ENCODE measurements at places on chromosomes 5 and 9. TPM values are rescaled to one million over a fixed set of nuclear protein-coding genes. Genes with fewer than 3 reads are reported as not detected.

DNA sequence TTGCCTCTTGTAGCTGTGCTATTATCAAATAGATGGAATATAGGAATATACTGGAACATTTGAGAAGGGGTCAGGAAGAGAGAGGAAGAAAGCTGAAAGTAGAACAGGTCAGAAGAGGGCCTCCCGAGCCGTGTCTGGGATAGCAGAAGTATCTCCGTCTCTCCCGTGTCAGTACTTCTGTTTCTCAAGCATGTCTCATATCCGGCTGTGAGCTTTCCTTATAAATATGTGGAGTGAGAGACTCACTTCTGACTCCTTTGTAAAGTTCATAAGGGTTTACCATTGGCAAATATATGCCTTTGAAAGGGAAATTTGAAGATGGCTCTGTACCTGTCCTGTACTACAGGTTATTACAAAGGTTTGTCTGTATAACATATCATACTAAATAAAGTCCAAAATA is 50.3 kb downstream of the MOCS2 start:
- no peak for DNase-seq

DNA sequence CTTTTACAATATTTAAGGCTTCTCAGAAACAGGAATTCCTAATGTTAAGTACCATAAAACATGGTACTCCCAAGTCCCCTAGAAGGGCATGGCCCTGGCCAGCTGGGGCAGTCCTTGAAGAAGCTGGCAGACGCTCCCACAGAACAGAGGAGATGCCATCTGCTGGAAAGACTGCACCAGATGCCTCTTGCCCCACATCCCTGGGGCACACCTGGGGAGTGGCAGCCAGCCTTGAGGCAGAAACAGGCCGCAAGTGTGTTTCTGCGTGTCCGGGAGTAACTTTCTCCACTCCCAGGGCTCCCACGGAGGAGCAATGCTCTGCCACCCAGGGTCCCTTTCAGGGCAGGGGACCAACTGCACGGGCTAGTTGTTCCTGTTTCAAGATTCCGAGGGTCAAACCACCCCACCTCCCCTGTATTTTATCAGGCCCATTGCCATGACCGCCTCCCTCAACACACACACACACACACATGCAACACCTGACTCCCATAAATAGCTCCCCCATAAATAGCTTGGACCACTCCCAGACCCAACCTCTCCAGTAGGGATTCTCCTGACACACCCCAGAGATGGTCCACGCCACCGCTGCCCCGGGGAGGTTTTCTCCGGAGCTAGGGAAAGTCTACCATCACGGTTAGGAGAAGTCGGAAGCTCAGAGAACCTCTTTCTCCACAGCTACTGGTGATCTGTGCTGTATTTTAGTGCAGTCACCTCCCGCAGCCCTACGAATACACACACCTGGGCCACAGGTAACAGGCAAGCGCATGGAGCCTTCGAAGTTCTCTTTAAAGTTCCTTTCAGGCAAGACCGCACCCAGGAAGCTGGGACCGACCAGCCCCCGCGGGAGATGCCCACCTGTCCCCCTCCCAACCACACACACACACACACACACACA is 1.5 kb downstream of the SPOCK1 start:
- DNase-seq, result no peak

- DNase-seq, result no peak
Observed at GRCh38 chr5:104540448-104540847, 977.9 kb upstream of the NUDT12 start.

DNA sequence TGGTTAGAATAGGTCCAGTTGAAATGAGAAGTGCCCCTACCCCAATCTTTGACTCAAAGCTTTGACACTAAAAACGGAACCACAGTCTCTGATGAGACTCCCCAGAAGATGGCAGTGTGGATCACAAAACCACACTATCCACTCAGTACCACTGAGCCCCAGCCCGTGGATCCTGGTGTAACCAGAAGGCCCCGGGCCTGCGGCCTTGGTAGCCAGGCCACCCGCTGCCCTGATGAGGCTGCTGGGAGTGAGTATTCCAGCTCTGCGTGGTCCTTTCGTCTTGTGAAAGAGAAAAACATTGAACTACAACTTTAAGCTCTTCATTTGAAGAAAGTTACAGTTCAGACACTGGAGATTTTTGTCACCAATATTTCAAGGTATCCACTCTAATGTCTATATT is 42.2 kb upstream of the FBP1 start:
- DNase-seq, result peak; percentile 25

GRCh38 chr5:122736086-122736845 is 38.6 kb upstream of the SNX2 start:
- DNase-seq, result no peak

GRCh38 chr5:65926276-65926783 is at the start of gene ERBIN:
Gene ERBIN, plus strand, starts transcription at chr5:65926575. Its CDS starts 66,144 bp downstream, at chr5:65992719.
- DNase-seq, result peak; percentile 42

DNA sequence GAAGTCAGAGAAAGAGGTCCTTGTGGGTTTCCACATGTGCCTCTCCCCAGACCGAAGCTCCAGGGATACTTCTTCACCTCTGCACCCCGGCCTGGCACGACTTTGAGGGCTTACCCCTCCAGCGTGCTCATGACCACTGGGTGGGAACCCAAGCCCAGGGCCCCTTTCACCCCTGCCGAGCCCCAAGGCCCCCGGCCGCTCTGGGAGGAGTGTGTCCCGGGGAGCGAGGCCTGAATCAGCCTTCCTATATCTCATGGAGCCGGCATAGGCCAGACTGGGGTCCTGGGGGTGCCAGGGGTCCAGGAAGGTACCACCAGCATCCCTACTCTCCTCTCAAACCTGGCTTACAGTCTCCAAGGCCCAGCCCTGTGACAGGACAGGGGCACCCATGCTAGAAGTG is 17.1 kb downstream of the TERT start:
- DNase-seq, result no peak

DNA sequence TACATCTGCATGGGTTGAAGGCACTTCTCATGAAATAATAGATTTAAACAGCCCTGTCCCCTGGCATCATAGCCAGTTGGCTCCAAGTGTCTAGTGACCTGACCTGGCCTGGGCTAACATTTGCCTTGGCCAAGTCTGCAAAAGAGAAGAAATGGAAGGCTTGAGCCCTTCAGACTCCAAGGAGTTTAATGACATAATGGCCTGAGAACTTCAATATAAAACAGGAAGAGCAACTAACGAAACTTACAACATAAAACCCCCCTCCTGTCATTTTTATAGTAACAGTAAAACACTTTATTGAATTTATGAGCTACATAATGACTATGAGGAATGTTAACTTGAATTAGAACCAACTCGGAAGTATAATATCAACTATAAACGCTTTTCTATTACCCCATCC is 218.8 kb upstream of the TBCA start:
- no peak for DNase-seq

DNA sequence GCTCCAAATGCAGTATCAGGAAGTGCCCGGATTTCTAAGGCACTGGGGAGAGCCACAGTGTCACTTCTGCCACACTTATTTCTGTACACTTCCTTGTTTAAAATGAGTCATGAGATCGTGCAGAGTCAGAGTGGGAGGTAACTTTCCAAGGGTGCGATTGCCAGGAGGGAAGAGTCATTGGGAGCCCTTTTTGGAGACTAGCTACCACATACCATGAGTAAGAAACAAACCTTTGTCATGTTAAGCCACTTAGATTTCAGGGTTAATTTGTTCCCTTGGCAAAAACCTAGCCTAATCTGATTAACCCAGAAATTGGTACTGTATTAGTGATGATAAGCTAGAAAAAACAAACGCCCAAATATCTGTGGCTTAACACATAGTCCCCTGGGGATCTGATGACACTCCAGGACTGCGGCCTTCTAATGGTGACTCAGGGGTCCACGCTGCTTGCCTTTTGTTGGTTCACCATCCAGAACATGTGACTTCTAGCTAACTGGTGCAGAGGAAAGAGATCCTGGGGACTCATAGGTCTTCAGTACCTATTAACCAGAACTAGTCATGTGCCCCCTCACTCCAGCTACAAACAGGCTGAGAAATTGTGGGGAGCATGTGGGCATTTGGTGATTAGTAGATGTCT is 48.6 kb upstream of the TLE1 start:
- no peak for DNase-seq

DNA sequence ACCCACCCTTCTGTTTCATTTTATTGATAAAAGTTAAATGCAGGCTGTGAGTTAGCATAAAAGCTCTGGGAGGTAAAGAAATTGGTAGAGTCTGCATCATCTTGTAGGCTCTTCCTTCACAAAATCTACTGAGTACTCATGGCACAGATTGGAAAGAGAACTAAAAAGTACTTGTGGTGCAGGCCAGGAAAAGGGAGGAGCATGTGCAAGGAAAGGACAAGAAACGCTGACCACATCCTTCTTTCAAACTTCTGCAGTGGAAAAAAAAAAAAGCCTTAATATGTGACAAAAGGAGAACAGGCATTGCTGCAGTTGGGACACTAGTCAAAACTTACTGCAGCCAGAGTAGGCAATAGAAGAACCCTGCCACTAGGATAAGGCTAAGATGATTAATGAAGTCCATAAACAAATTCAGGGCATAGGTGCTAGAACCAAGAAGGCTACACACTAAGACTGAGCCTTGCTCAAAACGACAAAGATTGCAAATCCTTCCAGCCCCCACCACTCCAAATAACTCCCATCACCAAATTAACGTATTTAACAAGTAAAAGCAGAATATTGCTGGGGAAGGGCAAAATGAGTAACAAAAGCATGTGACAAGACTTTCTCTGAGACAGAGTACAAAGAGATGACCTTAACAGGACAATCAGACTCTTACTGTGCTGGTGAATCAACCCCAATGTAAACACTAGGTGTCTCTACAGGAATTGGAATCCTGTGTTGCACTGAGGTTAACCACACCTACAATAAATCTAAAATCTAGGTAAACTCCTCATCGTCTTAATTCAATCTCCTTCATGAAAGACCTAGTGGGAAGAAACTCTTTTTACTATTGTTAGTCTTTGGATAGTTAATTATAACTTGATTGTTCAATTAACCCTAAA is 1024.8 kb downstream of the TLE1 start:
- no peak for DNase-seq

- DNase-seq, result no peak
Observed at GRCh38 chr5:87394411-87395165, 18.1 kb downstream of the CCNH start.

DNA sequence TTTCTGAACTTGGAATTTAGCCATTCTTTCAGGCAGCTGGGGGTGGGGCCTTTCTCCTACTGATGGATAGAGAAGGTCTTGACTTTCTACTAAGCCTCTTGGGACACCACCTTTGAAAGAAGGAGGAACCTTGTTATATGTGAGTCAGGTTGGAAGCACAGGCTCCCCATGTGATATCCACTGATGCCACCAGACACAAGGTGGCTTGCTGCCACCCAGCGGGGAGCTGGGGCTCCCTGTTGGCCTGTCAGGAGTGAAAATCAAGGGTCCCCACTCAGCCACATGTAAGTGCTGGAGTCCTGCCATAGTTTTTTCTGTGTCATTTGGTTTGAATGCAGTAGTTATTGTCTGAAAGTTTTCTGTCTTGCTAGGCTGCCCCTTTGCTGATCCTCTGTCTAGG is 252.4 kb upstream of the NFIL3 start:
- DNase-seq, result no peak

DNA sequence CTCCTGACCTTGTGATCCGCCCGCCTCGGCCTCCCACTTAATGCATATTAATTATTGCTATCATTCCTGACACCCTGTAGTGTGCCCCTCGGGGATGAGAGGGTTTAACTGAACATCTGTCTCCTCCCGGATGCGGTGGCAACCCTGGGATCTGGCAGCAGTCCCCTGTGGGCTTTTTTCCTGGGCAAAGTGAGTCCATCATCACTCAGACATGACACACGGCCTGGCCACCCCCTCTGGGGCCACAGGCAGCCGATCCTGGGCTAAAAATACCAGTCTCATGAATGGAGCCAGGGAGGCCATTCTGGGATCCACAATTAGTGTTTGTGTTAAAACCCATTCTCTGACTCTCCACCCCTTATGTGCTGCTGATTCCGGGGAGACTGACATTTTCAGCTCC is 161.2 kb downstream of the RGS3 start:
- no peak for DNase-seq

GRCh38 chr5:127820910-127821553 is 117.8 kb downstream of the CCDC192 start:
- no peak for DNase-seq

DNA sequence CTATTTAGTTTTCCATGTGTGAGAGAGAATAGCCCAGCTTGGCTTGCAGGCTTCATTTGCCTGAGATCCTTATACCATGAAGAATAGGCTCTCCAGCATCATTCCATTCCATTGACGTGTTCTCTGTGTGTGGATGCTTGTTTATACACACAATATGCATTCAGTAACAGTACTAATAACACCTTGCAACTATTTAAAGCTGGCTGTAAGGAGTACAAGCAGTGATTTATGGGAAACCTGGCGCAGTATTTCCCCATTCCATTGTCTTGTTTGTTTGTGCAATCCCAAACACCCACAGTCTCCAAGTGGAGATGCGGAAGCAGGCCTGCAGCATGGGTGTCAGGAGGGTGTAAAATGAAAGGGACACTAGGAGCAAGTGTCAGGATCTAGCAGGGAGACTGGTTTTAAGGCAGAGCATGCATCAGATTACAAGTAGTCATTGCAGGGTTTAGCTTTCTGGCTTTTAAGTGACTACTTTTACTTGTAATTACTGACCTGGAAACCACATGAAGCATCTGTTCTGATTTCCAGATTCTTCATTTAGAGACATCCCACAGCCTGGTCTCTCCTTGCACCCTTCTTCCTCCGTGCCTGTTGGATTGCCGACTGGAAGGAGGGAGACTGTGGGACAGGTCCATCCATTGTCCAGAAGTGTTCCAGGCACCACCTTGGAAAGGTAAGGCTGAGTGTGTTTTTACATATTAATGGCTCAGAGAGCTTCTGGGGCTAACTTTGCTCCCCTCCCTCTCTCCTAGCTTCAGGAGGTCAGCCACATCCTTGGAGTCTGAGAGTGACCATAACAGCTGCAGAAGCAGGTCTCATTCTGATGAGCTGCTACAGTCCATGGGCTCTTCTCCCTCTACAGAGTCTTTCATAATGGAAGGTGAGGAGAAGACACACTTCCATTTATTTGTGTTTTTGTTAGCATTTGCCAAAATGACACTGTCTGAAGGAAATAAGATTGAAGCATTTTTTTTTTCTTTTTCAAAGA is 241.6 kb downstream of the ARHGEF28 start:
- no peak for DNase-seq

GRCh38 chr9:137313956-137314560 is 12.0 kb upstream of the NRARP start:
- DNase-seq, result no peak

- no peak for DNase-seq
Observed at GRCh38 chr9:126503333-126504085, 110.2 kb upstream of the LMX1B start.

Gene OMD
- total RNA-seq, result 0.61 TPM

Gene SOHLH1
- total RNA-seq, result not detected

Gene PPP3R2
- not detected for total RNA-seq

Gene NANS
- total RNA-seq, result 36.3 TPM

Gene TRIO
- total RNA-seq, result 26.9 TPM

Gene OGN
- total RNA-seq, result 10.1 TPM

Gene UGT3A2
- 6.8 TPM for total RNA-seq

Gene ZNF483
- total RNA-seq, result 2.6 TPM

Gene BHMT
- 0.14 TPM for total RNA-seq

Gene PNPLA7
- total RNA-seq, result 1.6 TPM

Gene CXCL14
- total RNA-seq, result 12.6 TPM

Gene KLF9
- 1.3 TPM for total RNA-seq

Gene WDR38
- 0.14 TPM for total RNA-seq

Gene PITX1
- total RNA-seq, result 0.05 TPM

Gene ETF1
- 56.8 TPM for total RNA-seq

Gene PCDHGA9
- total RNA-seq, result 0.66 TPM
